ENCODE measurements at places on chromosomes 11 and 22.

DNA sequence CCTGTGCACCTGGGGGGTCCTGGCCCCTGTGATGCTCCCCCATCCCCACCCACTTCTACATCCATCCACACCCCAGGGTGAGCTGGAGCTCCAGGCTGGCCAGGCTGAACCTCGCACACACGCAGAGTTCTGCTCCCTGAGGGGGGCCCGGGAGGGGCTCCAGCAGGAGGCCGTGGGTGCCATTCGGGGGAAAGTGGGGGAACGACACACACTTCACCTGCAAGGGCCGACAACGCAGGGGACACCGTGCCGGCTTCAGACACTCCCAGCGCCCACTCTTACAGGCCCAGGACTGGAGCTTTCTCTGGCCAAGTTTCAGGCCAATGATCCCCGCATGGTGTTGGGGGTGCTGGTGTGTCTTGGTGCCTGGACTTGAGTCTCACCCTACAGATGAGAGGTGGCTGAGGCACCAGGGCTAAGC, 20.0 kb upstream of the TALDO1 start:
- DNase-seq: no peak

DNA sequence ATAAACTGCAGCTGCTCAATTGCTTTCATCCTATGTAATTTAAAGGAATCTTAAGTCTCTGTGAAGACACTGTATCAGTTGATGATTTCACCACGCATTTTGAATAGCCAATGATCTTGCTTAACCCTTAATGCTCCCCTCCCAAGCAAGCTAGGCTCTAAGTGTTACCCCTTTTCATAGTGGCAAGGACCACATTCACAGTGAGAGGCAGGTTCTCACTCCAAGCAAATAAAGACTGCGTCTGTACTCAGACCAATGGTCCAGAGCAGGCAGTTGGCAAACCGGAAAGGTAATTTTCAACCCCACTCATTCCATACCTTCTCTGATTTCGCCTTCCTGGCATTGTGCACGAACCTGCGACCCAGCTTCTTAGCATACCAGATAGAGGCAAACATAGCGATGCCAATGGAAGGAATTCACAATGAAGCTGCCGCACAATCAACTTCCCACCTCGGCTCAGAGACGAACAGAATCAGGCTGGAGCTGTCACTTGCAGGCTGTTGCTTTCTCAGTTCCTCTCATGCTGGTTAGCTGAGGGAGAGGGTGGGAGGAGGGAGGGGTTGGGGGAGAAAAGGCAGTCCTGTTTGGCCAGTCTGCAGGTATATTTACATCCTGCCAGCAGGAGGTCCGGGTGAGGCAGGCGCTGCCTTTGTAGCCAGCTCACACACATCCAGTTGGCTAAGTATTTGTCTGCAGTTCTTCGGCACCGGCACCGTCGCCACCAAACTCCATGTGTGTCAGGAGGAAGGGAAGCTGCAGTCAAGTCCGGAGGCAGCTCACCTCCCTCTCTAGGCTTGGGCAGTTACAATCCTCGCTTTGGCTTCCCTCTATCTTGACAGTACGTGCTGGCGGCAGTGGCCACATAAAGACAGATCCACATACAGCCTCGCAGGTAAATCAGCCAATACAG, 1151.2 kb upstream of the CCDC90B start:
- no peak for DNase-seq

GRCh38 chr11:35167426-35167954, 28.5 kb downstream of the CD44 start:
- DNase-seq: no peak

- DNase-seq: no peak
Observed at GRCh38 chr11:121890377-121890776, 225.6 kb downstream of the BLID start.

- DNase-seq: no peak
Observed at GRCh38 chr11:15577519-15577918, 462.8 kb downstream of the INSC start.

DNA sequence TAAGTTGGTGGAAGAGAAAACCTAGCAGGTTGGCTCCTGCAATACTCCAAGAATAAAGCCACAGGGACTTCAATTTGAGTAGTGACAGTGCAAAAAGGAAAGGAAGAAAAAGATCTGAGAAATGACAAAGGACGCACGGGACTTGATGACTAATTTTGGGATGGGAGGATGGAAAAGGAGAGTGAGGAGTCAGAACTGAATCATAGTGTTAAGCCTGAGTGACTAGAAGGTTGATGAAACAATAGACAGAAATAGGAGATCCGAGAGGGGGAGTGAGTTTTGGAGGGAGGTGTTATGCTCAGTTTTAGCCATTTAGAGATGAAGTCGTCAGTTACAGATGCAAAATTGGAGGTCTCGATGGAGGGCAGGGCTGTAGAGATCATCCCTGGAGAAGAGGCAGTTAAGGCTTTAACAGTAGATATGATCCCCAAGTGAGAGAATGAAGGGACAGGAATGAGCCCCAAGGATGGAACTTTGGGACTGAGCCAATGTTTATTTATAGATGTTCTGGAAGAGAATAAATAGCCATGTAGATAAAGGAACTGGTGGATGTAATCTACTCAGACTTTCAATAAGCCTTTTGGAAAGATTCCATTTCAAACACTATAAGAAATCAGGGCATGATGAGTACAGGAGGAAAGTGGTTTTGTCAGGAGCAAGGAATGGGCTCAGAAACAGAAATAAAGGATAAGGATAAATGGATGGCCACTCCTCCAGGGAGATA, 108.9 kb upstream of the NCAM1 start:
- DNase-seq: no peak

DNA sequence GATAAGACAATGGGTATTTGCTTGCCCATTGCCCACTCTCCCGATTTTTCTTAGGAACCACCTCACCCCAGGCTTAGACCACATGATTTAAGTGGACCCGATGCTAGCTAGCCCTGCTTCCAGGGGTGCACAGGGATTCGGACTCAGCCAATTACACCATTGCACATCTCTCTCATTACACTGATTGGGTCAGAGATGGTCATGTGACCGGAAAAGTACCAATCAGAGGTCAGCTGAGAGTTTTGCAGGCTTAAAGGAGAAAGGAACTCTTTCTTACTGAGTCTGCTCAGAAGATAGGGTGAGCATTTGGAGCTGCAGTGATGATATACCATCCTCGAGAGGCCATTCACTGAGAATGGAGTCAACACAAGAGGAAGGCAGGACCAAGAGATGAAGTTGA, 12.2 kb upstream of the ANKK1 start:
- DNase-seq: no peak

GRCh38 chr11:126751242-126751641, 249.3 kb downstream of the KIRREL3 start:
- DNase-seq: no peak

- no peak for DNase-seq
Observed at GRCh38 chr22:25447067-25447685, 117.3 kb upstream of the GRK3 start.

- DNase-seq: no peak
Observed at GRCh38 chr11:35814720-35815305, 129.0 kb upstream of the LDLRAD3 start.

DNA sequence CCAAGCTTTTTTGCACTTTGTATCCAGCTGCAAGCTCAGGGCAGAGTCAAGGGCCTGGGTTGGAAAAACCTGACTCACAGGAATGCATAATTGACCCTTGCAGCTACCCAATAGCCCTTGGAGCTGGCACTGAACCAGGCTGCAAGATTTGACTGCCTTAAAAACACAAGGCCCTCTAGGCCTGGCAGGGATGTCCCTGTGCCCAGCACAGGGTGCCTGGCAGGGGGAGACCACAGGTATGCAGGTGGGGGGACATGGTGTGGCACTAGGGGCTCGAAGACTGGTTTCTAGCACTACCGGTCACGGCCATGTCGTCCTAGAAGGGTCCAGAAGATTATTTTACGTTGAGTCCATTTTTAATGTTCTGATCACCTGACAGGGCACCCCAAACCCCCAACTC, 30.2 kb downstream of the SBF1 start:
- no peak for DNase-seq

DNA sequence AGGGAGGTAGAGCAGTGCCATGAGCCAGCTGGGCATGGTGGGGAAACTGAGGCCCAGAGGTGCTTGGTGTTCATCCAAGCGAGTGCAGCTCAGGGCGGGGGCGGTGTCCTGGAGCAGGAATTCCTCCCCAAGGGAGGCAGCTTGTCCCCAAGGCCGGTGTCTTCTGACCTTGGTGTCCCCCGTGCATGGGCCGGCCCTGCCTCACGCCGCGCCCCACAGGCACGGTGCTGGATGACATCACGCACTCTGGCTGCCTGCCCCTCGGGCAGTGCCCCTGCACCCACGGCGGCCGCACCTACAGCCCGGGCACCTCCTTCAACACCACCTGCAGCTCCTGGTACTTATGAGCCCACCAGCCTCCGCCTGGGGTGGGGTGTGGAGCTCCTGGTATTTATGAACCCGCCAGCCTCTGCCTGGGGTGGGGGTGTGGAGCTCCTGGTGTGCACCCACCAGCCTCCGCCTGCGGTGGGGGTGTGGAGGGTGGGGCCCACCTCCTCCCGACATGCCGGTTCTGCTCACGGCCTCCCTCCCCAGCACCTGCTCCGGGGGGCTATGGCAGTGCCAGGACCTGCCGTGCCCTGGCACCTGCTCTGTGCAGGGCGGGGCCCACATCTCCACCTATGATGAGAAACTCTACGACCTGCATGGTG, 6.7 kb downstream of the MUC5B start:
- no peak for DNase-seq

GRCh38 chr11:93517041-93517440, 26.1 kb downstream of the SMCO4 start:
- DNase-seq: no peak
